ENCODE measurements at places on chromosomes 1 and 21.

DNA sequence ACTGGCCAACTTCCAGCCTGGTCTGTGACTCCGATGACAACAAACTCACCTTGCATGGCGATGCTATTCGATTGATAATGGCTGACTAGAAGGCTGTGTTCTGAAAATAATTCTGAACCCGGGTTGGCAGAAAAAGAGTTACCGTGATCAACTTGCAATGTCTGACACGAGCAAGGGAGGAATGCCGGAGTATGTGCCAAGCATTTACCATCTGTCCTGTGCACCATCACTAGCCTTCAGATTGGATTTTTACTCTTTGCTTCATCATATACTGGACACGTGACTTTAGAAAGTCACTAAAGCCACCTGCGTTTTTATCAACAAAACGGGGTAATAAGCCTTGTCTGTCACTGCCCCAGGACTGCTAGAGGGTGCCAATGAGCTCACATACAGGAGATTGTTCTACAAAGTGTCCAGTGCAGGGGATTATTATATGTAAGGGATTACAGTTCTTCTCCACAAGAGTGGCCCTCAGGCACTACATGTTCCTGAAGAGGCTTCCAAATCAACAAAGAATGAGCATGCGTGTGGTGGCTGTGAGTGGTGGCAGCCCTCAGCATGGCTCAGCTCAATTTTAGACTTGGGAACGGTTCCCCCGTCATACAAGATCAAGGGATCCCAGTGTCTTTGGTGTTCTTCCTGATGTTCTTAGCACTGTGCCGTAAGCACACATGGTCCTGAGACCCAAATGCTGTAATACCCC is 35.8 kb downstream of the SSBP3 start:
- DNase-seq: no peak

- no peak for DNase-seq
These were observed 3.1 kb upstream of the MIIP start for GRCh38 chr1:12016182-12016581.

DNA sequence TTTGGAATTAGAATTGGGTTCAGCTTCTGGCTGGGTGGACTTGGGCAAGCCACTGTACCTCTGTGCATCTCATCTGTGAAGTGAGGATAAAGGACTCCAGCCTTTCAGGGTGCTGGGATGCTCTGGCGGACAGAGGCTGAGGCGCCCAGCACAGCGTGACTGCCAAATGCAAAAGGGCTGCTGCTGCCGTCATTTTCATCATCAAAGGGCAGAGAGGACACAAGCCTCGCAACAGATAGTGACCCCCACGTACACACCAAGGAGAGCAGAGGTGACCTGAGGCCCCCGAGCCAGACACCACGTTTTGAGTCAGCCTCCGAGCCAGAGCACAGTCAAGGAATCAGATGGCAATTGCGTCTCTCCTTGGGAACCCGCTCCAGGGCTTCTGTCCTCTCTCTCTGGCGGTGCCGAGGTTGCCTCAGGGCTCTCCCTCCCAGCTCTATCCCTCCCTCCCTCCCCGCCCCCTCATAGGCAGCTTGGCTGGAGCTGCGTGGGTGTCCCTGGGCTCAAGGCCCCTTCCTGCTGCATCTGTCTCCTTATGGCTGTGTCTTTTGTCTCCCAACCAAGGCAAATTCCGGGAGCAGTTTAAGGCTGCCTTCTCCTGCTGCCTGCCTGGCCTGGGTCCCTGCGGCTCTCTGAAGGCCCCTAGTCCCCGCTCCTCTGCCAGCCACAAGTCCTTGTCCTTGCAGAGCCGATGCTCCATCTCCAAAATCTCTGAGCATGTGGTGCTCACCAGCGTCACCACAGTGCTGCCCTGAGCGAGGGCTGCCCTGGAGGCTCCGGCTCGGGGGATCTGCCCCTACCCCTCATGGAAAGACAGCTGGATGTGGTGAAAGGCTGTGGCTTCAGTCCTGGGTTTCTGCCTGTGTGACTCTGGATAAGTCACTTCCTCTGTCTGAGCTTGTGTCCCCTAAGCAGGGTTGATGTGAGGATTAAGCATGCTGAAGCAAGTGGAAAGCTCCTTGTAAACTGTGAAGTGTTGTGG is 9.0 kb downstream of the HCRTR1 start:
- no peak for DNase-seq

- DNase-seq: no peak
These were observed 2.3 kb downstream of the COL9A2 start for GRCh38 chr1:40314721-40315238.

DNA sequence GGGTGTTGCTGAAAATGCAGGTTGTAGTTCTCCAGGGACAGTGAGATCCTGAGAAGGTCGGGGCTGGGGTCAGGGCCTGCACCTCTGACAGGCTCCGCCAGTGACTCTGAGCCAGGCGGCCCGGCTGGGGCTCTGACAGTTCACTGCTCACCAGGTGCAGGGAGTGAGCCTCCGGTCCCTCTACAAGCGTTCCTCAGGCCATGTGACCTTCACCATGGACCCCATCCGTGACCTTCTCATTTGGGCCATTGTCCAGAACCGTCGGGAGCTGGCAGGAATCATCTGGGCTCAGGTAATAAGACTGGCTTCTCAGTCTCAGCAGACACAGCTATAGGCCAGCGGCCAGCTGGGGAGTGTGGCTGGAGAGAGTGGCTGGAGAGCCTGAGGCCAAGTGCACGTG is 41.8 kb downstream of the TRPM2 start:
- no peak for DNase-seq

- no peak for DNase-seq
These were observed 57.4 kb downstream of the ARID4B start for GRCh38 chr1:235270625-235271024.

- no peak for DNase-seq
These were observed 38.5 kb downstream of the MACO1 start for GRCh38 chr1:25469177-25469576.
